ENCODE measurements at places on chromosomes 7 and 10.

DNA sequence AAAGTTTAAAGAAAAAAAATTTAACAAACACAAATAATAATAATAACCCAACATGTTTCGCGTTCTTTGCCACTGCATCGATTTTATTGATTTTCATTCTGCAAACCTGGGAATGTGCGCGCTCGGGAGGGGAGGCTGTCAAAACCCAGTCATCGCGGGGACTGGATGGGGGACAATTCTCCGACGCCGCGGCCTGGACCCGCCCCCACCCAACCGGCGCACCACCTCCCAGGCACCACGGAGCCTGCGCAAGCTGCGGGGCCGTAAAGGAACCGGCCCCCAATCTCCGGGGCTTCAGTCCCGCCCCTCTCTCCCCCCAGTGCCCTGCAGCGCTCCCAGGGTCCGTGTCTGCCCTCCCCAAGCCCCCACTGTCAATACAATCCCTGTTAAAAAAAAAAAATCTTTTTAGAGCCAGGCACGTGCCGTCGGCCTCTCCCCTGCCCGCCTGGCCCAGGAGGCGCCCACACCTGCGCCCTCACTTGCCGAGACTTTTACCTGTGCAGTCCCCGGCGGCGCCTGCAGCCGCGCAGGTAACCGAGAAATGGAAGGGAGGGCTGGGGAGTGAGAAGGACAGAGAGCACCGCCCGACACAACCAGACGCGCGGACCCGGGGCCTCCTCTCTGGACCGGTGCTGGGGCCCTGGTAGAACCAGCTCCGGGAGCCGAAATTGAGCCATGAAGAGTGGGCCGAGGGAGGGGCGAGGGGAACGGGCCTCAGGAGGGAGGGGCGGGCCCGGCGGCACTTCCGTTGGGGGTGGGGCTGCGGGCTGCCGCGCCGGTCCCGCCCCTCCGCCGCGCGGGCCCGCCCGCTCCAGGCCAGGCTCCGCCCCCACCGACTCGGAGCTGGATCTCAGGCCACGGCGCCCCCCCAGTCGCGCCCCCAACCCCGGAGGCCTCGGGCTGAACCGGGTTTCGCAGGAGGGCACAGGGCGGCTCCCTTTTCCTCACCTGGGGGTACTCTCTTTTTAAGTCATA, 7.6 kb upstream of the ZNF503 start:
- DNase-seq = peak; percentile 55

- DNase-seq = peak; percentile 69
Observed at GRCh38 chr10:72308320-72308987, 34.7 kb downstream of the DDIT4 start.

- DNase-seq = peak; percentile 20
Observed at GRCh38 chr10:16440396-16441133, 3.8 kb downstream of the PTER start.

DNA sequence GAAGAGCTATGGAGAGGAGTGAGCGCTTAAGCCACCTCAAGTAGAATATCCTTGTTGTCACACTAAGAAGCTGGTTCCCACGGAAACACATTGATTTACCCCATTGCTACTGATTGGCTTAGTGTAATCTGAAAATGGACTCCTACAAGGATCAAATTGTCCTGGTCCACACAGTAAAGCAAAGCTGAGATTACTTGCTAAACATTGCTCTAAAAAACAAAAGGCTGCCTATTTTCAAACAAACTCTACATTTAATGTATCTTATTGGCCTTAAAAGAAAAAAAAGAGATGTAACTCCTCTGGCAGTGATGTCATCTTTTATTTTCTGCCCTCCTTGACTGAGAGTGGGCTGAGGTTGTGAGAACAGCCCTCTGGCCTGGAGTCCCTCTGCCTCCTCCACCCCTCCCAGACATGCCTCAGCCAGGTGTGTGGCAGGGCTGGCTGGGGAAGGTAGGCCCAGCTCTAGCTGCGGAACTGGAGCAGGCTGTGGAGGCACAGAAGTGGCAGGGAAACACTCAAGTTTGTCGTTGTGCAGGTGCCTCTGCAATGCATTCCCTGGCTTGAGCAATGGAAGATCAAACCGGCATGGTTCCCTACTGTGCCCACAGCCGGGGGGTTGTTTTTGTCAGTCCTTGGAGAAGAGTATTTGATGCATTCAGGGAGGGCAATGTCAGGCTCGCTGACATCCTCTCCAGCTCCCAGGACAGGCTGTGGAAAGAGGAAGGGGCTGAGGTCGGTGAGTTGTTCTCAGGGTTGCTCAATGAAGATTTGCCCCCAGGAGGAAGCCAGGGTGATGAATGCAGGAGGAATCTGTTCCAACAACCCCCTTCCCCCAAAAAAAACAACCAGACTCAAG, 9.1 kb downstream of the KLF6 start:
- no peak for DNase-seq

GRCh38 chr10:6593241-6593671, 13.2 kb upstream of the PRKCQ start:
- peak; percentile 52 for DNase-seq

DNA sequence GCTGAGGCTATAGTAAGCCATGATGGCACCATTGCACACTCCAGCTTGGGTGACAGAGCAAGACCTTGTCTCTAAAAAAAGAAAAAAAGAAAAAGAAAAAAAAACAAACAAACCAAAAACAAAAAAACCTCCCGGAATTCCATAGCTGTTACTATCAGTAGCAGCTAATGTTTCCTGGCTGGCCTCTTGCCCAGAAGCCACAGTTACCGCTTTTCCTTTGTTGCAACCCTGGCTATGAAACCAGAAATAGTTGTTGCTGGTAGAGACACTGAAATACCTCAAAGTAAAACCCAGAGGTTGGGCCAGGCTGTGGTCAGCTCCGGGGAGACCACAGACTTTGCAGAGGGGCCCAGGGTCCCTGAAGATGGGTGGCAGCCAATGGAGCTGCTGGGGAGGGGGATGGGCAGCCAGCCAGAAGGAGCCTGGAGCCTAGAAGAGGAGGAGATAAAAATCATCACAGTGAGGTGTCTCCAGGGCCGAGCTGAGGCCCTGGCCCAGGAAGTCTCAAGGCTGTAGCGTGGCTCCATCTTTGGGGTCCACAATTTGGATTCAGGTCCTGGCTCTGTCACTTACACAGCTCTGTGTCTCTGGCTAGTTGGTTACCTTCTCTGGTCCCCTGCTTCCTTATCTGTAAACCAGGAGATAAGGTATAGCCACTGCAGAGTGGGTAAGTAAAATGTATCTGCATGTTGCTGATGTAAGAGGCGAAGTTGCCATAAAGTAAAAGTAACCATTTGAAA, 3.4 kb upstream of the CHST12 start:
- DNase-seq = no peak

GRCh38 chr10:129870474-129870757, 93.7 kb downstream of the EBF3 start:
- DNase-seq = no peak

DNA sequence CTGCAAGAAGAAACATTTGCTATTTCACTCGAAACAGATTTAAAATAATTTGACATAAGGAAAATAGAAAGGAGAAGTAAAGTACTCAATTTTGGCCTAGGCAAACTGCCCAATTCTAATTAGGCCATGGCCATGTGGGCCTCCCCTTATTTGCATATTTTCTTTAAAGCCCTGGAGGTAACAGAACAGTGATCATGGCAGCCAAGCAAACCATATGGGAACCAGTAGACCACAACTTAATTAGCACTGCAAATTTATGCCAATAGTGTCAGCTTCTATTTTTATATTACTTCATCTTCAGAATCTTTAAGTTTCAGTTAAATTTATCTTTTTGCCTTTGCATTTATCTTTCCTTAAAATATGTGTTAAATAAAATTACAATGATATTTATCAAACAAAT, 63.3 kb upstream of the THSD7A start:
- DNase-seq = no peak

- no peak for DNase-seq
Observed at GRCh38 chr10:103638948-103639347, 145.4 kb downstream of the NEURL1 start.

GRCh38 chr7:8509621-8510020, 76.2 kb downstream of the NXPH1 start:
- no peak for DNase-seq

DNA sequence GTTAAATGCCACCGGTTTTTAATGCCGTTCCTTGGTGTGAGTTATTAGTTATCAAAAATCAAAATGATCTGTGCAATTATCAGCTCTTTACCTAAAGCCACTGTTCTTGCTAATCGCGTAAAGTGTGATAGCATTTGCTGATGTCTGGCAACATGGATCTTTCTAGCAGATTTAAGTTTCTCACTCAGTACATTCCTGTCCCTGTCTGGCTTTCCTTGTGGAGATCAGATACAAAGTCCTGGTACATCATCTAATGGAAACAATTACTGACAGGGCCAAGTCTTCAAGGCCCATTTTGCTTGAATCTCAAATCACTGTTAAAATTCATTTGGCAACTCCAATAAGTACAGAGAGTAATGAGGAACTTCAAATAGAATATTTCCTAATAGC, 755.7 kb downstream of the AUTS2 start:
- DNase-seq = no peak

DNA sequence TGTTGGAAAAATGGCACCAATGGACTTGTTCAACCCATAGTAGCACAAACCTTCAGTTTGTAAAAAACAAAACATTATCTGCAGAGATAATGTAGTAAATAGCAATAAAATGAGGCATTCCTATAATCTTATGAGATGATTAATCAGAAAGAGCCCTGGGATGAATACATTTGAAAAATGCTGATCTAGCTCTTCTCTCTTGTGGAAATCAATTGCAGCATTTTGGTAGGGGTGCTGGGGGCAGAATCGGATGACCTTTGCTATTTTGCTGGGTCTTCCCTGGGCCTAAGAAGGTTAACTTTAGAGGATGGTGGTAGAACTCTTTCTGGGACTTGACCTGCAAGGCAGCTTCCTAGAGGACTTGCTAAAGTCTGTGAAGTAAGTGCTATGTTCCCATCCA, 163.5 kb downstream of the ADRA2A start:
- DNase-seq = no peak

- DNase-seq = no peak
Observed at GRCh38 chr7:14761510-14762296, 140.8 kb downstream of the DGKB start.

DNA sequence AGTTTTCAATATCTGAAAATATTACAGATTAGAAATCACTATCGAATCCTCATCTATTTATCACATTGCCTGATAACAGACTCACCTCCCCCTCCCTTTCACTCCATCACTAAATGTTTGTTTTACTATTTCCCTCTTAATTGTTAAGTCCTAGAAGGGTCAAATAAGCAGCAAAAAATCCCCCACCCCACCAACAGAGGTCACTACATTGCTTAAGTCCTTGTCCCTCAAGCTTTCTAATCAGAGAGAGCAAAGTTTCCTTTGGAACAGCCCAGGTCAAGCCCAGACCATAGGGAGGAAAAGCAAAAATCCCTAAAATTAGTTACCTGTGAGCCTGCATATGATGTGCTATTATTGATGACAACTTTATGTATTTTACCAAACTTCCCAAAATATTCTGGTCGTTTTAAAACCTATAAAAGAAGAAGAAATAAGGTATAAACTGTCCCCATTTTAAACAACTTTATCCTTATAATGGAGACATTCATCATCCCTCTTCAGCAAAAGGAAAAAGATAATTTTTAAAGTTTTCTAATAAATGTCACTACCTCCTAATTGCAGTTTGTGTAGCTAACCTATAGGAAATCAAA, 95.0 kb downstream of the CNOT4 start:
- peak; percentile 40 for DNase-seq

- no peak for DNase-seq
Observed at GRCh38 chr10:23373156-23373555, 28.6 kb upstream of the C10orf67 start.

DNA sequence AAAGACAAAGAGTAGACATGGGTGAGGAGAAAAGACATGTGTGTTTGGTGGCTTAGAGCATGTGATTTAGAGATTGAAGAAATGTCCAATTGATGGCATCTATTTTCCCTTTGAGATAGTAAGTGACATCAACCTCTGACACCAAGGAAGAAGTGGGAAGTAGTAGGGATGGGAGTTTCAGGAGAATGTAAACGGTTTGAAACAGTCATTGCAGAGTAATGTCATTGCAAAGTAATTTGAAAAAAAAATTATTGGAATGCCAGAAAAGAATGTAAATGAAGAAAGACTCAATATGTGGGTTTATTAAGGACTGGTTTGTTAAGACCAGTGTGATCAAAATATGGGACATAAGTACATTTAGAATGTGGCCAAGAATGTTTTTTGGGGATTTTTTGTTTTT, 26.6 kb downstream of the GNG11 start:
- DNase-seq = no peak

- no peak for DNase-seq
Observed at GRCh38 chr7:54864663-54865062, 105.7 kb upstream of the SEC61G start.

- DNase-seq = no peak
Observed at GRCh38 chr7:134723892-134724291, 55.5 kb upstream of the CALD1 start.

DNA sequence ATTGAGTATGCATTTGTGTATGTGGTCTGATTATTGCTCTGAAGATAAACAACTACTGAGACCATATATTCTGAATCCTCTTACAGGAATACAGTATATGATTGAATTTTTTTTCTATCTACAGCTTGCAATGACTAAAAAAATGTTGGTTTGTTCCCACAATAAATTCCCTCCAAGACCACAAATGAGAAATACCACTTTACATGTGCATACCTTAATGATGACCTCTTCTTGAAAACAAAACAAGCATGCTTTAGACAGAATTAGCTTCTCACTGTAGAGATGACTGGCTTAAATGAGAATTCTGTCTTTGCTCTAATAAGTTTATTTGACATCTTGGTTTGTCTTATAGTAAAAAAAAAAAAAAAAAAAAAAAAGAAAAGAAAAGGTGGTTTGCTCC, 241.5 kb downstream of the PCDH15 start:
- DNase-seq = no peak

DNA sequence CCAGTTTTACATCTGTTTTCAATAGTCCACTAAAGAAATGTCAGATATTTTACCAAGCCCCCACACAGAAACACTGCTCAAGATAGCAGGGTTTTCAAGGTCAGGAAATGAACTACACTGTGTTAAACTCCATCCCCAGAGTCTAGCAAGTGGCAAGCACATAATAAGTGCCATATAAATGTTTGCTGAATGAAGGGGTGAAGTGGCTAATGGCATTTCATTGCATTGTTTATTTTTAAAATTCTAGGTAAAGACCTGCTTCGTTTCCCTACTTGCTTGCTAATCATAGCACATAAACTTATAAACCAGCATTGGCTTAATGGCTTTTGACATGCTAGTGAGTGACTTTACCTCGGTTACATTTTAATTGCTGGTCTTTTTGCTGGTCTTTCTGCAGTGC, 322.6 kb downstream of the GRID1 start:
- no peak for DNase-seq

DNA sequence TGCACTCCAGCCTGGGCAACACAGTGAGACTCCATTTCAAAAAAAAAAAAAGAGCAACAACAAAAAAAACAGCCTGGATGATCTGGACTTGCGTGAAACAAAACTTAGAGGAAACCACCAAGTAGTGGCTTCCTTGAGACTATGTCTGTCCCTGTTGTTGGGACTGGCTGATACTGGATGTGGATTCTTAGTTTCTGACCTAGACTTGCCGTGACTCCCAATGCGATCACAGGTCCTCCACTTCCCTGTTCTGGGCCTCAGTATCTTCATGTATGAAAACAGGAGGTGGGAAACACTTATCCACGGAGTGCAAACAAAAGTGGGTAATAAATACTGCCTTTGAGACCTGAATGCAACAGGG, 125.7 kb downstream of the PRPF18 start:
- DNase-seq = no peak

- no peak for DNase-seq
Observed at GRCh38 chr10:27399871-27400270, 104.2 kb upstream of the RAB18 start.
